ENCODE measurements at places on chromosomes 12 and 14. TPM values are rescaled to one million over a fixed set of nuclear protein-coding genes. Genes with fewer than 3 reads are reported as not detected.

The RTL1 gene
- total RNA-seq, result not detected

The LHX5 gene
- total RNA-seq, result not detected

GRCh38 chr12:56257491-56258067, 605 bp downstream of the ANKRD52 start:
- DNase-seq, result no peak

The RTN1 gene
- total RNA-seq, result not detected

The IAPP gene
- not detected for total RNA-seq

Measured in activated T-helper 1 cell treated with anti-CD3 and anti-CD28 coated beads, Interleukin-12 subunit alpha, Interleukin-12 subunit beta, Interleukin-2, Interleukin-4 antibody, amounts not matched to agents 30 ng/mL and 10 ng/mL and 1 ng/mL, durations not matched to agents 14 hours and 24 hours and 36 hours (primary cell).